Calu3 (cell line): ENCODE measurements at places on chromosomes 12 and 14.

DNA sequence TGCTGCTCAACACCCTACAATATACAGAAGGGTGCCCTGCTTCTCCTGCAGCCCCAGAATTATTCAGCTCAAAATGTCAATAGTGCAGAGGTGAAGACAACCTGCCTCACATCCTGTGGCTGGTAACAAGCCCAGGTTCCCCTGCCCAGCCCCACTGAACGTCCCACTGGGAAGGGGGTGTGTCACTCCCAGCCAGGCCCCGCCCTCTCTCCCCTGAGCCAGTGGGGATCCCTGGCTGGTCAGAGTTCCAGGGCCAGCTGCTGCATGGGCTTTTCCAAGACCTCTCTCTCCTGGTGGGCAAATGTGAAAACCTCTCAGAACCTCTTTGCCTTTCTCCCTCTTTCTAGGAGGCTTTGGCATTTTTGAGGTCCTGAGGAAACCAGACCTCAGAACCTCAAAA lies 13.7 kb upstream of the LHX5 start:
- no peak for DNase-seq

DNA sequence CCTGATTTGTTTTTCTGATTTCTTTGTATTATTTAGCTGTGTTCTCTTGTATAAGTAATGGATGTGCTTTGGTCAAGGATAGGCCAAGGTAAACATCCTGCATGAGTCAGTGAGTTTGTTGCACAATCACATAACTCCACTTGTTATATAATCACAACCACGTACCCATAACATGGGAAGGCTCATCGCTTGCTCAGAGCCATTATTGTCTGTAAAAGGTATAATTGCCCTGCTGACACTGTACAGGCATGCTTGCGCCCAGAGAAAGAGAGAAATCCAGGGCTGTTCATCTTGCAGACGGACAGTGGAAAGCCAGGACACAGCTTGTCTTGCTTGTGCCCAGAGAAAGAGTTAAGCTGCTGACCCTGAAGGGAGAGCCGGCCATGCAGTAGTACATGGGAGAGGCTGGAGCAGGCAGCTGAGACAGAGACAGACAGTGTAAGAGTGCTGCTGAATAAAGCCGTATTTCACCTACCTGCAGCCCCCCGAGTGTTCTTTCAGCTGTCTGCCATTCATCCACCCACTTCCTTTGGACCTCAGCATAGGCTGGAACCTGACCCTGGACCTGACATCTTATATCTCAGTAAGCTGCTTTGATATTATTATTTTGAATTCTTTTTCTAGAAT lies 174.7 kb upstream of the DAAM1 start:
- DNase-seq, result no peak

GRCh38 chr12:68638171-68638570 lies 27.5 kb downstream of the RAP1B start:
- DNase-seq, result no peak

DNA sequence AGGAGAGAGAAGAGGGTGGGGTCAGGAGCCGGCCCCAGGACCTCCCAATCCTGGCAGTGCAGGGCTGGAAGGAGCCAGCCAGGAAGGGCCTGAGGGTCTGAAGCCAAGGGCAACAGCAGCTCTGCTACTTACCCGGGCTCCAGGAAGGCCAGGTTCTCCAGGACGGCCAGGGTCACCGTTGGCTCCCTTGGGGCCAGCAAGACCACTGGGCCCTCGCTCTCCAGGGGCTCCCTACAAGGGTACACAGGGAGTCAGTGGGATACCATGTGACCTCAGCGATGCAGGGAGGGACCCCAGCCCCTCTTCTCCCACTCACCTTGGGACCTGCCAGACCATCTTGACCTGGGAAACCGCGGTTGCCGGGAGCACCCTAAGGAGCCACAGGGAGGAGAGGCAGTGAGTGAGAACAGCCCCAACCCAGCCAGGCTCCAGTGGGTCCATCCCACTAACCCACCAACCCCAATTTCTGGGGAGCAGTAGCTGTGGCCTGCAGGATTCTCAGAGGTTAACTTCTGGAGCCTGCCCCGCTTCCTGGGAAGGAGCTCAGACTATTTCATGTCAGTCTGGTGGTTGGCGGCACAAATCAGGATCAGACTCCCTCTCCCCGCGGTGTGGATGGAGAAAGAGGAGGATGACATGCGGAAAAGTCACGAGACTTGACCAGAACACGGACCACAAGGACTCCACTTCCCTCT lies 18.5 kb downstream of the COL2A1 start:
- no peak for DNase-seq

DNA sequence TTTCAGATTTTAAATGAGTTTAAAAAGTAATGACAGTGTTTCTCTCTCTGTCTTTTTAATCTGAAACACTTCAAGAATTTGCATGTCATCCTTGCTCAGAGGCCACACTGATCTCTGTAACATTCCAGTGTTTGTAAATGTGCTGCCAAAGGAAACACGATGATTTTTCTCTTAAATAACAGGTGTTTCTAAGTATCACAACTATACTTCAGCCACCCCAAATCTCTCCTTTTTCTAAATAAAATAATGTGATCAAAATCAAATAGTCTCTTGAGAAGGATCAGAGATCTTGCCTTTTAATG lies 3.3 kb upstream of the GALC start:
- DNase-seq, result no peak
